Activated CD4-positive, alpha-beta T cell treated with anti-CD3 and anti-CD28 coated beads, Interleukin-2, amount 50 U/mL, for 4 hours (primary cell): ENCODE measurements at places on chromosomes 4 and X.

DNA sequence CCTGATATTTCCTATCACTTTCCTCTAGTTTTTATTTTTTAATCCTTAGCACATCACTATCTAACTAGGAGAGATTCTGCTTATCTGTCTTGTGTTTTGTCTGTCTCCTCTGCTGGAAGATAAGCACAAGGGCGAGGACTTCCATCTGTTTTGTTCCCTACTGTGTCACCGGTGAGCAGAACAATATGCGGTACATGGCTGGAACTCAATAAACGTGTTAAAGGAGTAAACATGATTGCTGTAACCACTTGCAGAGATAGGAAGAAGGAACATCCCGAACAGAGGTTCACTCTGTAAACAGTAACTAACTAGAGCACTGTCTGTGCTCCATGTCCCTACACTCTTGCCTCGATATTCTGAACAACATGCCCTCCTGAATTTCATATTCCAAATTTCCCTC is 5.2 kb downstream of the HS3ST1 start:
- DNase-seq, result no peak

DNA sequence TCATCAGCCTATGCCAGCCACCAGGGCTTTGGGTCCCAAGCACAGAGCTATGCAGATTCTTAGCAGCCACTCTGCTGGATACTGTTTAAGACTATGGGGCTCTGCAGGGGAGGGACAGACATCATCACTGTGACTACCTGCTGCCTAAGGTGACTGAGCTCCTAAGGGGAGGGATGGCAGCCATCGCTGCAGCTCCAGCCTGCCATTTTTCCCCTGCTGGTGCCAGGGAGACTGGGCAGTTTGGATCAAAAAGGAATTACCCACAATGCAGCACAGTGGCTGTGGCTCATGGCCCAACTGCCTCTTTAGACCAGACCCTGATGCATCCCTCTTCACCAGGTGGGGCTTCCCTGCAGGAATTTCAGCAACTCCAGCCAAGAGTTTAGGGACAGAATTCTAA is 28.6 kb upstream of the INPP4B start:
- DNase-seq, result no peak

DNA sequence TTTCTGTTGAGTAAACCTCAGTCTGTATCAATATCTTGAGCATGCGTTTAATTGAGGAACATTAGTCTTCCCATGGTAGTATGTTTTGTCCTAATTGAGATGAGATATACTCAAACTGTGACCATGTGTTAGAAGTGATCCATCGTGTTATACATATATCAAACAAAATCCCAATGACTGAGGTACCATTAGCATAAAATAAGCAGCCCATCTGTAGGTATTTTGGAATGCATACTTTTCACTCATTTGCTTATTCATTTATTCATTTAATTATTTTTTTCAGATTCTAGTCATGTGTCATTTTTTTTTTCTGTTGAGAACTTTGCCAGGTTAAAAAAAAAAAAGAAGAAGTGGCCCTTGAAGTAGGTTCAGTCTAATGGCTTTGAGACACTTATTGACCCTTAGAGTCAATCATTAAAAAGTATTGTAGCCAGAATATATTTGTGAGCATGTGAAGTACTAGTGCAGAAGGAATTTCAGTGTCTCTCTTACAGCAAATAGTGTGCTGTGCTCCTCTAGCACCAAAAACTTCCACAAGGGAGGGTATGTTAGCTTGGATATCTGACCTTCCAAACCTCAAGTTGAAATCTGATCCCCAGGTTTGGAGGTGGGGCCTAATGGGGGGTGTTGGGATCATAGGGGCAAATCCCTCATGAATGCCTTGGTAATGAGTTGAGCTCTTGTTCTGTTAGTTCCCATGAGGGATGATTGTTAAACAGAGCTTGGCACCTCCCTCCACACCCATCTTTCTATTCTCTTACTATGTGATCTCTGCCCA is 130.8 kb upstream of the NPY2R start:
- DNase-seq, result no peak

- DNase-seq, result no peak
Observed at GRCh38 chr4:74304095-74304625, 4.1 kb upstream of the EPGN start.

DNA sequence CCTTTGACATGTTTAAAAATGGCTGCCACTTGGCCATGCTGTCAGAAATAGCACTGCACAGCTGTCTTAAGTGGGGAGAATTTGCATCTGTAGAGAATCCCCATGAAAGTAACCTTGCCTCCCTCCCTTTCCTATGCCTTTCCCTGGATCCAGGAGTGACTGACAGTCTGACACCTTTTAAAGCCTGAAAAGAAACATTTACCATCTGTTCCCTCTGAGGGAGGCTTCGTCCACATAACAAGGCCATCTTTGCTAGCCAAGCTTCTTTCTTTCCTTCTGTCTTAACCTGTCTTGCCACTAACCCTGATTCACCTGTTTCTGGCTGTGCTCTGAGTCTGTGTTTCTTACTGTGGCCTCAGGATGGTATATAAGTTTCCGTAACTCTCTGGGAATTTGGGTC is 21.3 kb upstream of the AADAT start:
- no peak for DNase-seq

- no peak for DNase-seq
Observed at GRCh38 chr4:93103042-93103441, 725.5 kb upstream of the ATOH1 start.

- DNase-seq, result no peak
Observed at GRCh38 chr4:7195141-7195515, 2.8 kb downstream of the SORCS2 start.

- no peak for DNase-seq
Observed at GRCh38 chr4:80963051-80963450, 67.5 kb upstream of the BMP3 start.

DNA sequence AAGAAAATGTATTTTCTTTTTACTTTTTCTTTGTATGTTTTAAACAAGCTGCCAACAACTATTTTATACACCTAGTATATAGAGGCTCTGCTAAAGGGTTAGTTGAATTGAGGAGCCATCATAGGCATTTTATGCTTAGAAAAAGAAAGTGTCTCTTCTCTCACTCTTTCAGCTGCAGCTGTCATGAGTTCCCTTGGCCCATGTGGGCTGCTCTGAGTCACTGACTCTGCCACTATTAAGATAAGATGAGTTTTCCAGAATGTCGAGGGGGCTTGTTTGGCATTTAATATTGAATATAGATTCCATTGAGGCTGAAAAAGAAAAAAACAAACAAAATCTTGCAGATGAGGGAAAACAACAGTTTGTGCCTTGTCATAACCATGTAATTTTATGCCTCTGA is 126.0 kb upstream of the PAQR3 start:
- no peak for DNase-seq

GRCh38 chrX:124836786-124837185 is 482.9 kb upstream of the TEX13C start:
- no peak for DNase-seq

DNA sequence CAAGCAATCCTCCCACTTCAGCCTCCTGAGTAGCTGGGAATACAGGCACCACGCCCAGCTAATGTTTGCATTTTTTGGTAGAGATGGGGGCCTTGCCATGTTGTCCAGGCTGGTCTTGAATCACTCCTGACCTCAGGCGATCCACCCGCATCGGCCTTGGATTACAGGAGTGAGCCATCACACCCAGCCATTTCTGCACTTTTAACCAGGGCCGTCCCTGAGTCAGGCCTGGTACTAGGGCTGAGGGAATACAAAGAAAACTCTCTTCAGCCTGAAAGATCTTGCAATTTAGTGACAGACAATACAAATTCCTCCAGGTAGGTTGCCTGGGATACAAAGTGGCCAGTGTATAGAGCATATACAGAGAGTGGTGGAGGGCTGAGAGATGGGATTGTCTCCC is 65.8 kb downstream of the BCOR start:
- no peak for DNase-seq

DNA sequence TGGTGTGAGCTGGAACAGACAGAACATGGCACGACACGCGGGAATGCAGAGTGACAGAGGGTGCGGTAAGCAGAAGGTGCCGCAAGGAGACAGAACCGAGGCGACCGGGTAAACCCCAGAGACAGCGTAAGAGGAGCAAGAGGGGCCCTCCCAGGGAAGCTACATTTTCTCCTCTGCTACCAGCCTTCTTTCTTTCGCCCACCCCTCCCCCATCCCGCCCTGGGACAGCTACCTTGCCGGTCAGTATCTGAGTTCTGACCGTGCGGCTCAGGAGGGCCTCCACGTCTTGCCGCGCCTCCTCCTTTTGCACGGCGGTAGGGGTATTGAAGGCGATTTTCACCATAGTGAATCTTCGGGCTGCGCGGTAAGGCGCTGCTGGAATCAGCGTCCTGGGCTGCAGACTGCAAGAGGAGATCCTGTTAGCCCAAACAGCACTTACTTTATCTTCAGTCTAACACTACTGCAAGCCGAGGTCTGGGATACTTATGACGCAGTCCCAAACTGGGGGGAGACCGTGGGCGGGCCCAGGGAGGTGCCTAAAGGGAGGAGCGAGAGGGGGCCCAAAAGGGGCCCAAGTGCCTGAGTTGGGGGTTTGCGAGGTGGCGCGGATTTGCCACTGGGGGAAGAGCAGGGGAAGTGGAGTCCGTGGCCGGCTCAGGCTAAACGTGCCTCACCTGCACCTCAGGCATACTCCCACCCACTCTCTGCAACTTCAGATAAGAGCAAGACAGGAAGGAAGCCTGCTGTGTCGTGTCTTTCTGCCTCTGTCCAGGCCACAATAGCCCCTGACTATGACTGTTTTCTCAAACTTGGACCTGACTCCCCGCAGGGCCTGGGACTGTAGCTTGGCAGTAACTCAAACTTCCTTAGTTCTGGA is at the start of gene ITM2A:
Gene ITM2A, minus strand, starts transcription at position 462 of the 877 bp plus-strand sequence. Its CDS starts 119 bp downstream, at position 343.
- DNase-seq, result peak; percentile 52

DNA sequence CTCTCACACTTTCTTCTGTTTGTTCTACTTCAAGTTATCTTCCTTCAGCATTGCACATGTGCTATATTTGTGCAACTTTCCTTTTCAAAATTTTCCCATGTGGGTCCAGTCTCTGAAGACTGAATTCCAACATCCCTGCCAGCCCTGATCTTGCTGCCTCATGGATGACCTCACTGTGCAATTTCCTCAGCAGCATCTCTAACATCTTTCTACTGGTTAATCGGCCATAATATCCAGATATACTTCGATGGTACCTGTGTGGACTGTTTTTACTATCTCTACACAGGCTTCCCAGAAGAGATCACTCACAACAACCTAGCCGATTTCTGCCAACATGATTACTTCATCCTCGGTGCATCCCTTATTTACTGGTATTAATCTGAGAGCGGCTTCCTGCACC is 41.5 kb downstream of the GPM6A start:
- no peak for DNase-seq

GRCh38 chrX:40933132-40933705 is 152.0 kb upstream of the USP9X start:
- DNase-seq, result peak; percentile 14

DNA sequence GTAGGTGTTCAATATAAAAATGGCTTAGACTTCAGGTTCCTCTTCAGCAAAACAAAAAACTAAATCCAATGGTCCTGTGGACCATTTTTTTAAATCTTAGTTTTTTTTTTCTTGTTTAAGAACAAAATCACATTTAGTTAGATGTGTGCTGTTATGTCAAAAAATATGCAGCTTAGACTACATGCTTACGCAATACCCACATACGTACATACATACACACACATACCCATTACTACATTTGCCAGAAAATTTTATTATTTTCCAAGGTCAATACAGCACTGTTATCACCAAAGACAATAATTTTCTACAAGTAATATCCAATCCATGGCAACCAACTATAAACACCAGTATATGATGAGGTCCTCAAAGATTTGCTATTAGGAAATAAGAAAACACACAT is 144.1 kb downstream of the PDGFC start:
- no peak for DNase-seq

DNA sequence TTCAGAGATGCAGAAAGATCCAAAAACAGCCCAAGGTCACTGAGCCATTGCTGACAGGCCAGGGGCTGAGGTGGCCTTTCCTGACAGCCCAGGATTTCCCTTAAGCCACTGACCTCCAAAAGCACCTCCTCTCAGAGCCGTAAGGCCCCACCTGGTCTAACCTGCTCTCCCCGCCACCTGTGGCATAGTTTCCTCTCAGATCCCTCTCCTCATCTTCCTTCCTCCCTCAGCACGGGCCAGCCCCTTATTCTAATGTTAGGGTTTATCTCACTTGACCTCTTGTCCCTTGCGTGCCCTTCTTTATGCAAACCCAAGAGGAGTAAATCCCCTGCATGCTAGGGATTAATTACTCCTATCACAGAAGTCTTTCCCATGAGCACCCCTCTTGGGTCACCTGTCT is 113.0 kb downstream of the RBM47 start:
- DNase-seq, result no peak

DNA sequence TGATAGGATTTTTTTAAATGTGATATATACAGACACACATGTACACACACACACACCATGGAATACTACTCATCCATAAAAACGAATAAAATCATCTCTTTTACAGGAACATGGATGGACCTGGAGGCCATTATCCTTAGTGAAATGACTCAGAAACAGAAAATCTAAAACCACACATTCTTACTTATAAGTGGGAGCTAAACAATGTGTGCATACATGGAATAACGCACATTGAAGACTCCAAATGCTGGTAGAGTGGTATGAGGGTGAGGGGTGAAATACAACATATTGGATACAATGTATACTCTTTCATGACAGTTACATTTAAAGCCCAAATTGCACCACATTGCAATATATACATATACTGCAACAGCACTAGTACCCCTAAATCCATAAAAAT is 120.2 kb upstream of the ADGRL3 start:
- no peak for DNase-seq

DNA sequence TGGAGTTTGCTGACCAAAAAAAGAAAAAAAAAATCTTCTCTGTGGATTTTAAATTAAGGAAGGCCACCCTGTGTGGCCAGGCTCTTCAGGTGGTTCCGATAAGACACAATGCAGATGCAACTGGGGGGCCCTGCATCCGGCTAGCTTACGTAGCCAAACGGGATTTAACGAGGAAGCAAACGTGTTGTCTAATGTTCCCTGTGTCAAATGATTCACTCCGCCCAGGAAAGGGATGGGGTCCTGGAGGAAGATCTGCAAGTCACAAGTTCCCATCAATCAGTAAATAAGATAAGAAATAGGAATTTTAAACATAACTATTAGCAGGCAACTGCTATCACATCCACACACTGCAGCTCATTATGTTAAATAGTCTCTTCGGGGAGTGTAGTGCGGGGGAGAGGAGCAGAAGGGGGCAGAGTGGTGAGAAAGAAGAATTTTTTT is 216.4 kb upstream of the GYPA start:
- no peak for DNase-seq

- no peak for DNase-seq
Observed at GRCh38 chr4:4860600-4861389, 1.3 kb downstream of the MSX1 start.

DNA sequence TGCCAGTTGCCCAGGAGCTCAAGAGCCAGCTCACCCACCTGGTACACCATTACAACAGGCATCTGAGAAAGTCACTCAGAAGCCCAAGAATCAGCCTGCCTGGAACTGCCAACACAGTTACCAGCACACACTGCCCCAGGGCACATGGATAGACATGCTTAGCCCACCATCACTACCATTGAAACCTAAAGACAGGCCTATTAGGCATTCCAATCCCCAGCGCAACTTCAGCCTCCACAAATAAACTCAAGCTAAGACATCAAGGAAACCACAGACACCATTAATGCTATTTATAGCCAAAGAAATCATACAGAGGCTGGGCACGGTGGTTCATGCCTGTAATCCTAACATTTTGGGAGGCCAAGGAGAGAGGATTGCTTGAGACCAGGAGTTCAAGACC is 42.3 kb downstream of the ATRX start:
- DNase-seq, result no peak

GRCh38 chr4:111722213-111722720 is 423.0 kb upstream of the FAM241A start:
- DNase-seq, result no peak
